Left renal cortex interstitium (tissue), 4 donors: ENCODE measurements at places on chromosomes 1 and 21. TPM values are rescaled to one million over a fixed set of nuclear protein-coding genes. Genes with fewer than 3 reads are reported as not detected.

The HEYL gene
- 22.0 TPM for polyA plus RNA-seq

DNA sequence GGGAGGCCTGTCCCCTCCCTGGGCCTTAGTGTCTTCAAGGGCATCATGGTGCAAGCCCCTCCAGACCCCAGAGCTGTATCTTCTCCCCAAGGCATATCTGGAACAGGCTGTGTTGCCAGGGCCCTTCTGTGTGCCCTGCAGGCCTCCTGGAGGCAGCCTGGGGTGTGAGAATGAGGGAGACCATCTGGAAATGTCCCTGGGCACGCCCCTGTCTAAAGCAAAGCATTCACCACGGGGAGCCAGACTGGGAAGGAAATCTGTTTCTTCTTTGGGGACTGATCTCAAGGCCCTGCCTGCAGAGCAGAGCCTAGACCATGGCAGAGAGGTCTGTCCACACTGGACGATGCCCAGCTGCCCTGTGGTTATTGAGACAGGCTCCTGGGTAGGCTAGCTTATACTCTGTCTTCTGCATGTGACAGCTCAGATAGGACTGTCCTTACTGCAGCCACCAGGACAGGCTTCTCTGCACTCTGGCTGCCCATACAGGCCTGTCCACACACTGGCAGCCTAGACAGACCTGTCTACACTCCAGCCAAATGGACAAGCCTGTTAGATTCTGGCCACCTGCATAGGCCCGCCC lies 24.6 kb downstream of the PODN start:
- no peak for DNase-seq

GRCh38 chr21:31182231-31183140 lies 144.2 kb upstream of the KRTAP19-8 start:
- no peak for DNase-seq

DNA sequence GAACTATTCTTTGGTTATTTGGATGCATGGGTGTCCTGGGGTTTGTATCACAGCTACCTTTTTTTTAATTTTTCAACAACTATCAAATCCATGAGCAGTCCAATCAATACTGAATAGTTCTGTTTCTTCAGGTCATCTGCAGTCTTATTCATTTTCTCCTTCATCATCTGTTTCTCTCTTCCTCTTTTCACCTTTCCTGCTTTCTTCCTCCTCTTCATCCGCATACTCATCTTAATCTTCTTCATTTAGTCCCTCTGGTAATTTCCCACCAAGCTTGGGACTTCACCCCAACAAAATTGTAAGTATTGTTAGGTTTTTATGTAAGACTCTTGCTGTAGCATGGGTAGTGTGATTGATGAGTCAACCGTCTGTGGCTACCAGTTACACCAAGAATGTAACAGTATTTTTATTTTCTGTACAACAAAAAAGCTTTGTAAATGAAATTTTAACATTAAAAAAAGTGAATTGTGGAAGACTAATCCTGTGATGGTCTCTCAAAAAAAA lies 184.1 kb upstream of the RNPC3 start:
- no peak for DNase-seq

GRCh38 chr1:163758977-163759670 lies 437.4 kb downstream of the NUF2 start:
- no peak for DNase-seq

The ZNF695 gene
- 3.0 TPM for polyA plus RNA-seq

The AKR7A3 gene
- polyA plus RNA-seq: 3.3 TPM

DNA sequence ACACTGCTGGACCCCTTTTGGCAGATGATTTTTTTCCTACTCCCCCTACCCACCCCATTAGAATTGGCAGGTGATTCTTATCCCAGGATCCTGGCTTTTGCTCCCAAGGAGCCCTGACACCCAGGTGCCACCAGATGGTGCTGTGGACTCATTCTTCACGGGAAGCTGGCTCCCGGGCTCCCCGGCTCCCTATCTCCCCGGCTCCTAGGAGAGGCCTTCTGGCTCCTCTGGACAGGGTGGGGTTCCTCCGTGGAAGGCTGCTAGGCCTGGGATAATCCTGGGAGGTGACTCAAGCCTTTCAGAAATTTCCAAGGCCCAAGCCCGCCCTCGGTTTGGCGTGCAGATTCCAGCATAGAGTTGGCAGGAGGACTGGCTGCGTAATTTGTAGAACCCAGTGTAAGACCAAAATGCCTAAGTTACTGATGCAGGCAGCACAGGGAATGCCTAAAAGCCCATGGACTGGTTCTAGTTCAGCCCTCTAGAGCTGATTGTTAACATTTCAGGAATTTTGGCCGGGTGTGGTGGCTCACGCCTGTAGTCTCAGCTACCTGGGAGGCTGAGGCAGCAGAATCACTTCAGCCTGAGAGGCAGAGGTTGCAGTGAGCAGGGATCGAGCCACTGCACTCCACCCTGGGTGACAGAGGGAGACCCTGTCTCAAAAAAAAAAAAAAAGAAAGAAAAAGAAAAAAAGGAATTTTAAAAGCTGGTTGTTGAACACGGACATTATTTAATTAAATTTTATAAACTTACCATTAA lies 6.8 kb upstream of the BSDC1 start:
- DNase-seq: peak; percentile 53

DNA sequence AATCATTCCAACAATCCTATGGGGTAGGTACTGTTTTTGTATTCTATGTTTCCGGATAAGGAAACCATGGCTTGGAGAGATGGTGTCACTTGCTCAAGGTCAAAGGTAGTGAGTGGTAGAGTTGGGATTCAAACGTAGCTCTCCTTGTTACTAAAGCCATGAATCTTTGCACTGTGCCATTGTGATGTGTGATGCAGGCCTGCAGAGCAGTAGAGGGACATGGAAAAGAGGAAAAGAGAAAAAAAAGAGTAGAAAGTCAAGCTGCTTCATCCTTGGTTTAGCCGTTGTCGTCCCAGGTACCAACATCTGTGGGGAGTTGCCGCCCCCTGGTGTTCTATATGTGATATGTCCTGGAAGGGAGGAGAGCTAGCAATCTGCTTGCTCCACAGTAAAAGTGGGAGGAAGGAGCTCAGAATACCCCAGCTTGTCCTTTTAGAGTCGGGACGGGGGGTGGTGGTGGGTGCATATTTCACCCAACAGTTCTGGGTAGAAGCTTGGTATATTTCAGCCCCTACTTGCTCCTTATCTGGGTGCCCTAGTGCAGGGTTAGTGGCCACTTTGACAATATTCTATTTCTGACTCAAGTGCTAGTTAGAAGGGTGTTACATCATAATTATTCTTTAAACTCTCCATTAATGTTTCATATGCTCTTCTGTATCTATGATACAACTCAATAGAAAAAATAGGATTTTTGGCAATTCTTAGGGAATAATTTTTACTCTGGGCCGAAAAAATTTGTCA lies 98.4 kb downstream of the EBNA1BP2 start:
- peak; percentile 53 for DNase-seq

DNA sequence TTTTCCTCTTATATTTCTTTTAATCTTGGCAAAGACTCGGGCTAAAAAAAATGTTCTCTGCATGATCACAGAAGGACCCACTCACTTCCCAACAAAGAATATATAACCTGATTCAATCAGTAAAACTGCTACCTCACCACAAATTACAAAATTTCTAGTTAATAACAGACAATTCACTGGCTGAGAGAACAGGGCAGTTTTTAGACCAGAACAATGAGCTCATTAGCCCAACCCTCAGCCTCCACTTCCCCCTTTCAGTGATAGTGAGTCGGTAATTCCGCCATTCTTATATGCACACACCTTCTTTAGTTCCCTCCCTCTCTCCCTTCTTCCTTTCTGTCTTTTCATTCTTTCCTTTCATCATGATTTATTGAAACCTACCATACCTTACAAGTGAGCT lies 8.9 kb downstream of the SIPA1L2 start:
- DNase-seq: no peak

DNA sequence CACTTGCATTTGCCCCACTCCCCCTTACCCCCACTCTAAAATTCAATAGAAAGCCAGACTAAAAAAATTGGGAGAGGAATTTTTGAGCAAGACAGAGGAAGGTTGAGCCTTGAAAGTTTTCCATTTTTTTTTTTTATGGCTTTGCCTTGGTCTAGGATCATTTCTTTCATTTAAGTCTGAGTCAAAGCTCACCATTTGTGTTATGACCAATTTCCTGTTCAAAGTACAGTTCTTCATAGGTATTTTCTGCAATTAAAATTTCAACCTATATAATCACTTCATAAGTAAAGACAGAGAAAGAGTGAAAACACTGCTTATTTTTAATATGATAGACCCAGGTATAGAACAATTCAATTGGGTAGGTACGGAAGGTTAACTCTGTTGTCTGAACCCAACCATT lies 436.6 kb upstream of the ADGRL2 start:
- no peak for DNase-seq

DNA sequence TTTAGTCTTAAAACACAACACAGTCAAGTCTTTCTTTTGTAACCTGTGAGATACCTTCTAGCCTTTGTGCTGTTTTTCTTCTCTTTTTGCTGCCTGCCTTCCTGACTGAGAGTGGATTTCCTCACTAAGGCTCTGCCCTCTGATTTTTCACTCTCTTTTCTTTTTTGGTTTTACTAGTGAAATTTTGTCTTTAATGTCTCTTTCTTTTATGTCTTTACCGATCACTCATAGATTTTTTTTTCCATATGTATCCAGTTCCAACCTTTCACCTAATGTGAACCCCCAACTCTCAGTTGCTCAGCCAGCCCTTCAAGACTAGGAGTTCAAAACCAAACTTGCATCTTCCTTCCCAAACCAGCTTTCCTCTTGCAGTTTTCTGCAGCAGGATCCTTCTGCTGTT lies 6.5 kb downstream of the LGALS8 start:
- DNase-seq: no peak

GRCh38 chr1:113660088-113660487 lies 99.2 kb downstream of the PHTF1 start:
- DNase-seq: no peak

The GPR37L1 gene
- 0.03 TPM for polyA plus RNA-seq

The NPR1 gene
- polyA plus RNA-seq: 73.4 TPM

The TPTE gene
- not detected for polyA plus RNA-seq

The MRPL24 gene
- 69.7 TPM for polyA plus RNA-seq

The DCST1 gene
- polyA plus RNA-seq: 0.34 TPM

DNA sequence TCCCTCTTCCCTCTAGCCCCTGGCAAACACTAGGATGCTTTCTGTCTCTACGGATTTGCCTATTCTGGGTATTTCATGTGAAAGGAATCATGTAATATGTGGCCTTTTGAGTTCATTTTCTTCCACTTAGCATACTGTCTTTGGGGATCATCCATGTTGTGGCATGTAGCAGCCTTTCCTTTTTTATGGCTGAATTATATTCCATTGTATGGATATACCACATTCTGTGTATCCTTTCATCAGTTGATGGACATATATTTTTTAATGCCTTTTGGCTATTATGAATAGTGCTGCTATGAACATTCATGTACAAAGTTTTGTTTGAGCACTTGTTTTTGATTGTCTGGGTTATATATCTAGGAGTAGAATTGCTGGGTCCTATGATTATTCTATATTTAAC lies 258.4 kb upstream of the CSF3R start:
- DNase-seq: no peak

GRCh38 chr1:23169727-23170335 lies 1.2 kb upstream of the LUZP1 start:
- DNase-seq: no peak

- no peak for DNase-seq
Observed at GRCh38 chr1:27122652-27123051, 32.3 kb downstream of the SLC9A1 start.

The SLC1A7 gene
- polyA plus RNA-seq: 0.11 TPM

GRCh38 chr1:46667782-46668760 lies at the start of gene ATPAF1:
TSS of gene ATPAF1 (minus strand) at chr1:46668364. CDS start at chr1:46668322, 42 bp downstream.
- peak; percentile 40 for DNase-seq

- no peak for DNase-seq
Observed at GRCh38 chr1:209505044-209505443, 78.5 kb upstream of the CAMK1G start.

DNA sequence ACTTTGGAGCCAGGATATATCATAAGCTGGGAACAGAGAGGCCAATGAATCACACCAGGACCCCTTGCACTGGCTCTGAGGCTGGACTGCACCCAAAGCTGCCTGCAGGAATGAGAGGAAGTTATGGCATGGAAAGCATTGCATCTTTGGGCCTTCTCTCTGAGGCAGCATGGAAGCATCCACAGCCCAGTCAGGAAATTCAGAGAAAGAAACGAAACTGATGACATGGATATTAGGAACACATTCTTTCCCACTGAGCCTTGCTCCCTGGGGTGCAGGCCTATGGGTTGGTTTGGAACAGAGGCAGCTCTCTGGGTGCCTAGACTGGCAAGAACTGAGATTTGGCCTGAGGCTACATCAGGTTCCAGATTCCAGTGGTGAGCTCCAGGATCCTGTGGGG lies 98.6 kb downstream of the NGF start:
- no peak for DNase-seq

DNA sequence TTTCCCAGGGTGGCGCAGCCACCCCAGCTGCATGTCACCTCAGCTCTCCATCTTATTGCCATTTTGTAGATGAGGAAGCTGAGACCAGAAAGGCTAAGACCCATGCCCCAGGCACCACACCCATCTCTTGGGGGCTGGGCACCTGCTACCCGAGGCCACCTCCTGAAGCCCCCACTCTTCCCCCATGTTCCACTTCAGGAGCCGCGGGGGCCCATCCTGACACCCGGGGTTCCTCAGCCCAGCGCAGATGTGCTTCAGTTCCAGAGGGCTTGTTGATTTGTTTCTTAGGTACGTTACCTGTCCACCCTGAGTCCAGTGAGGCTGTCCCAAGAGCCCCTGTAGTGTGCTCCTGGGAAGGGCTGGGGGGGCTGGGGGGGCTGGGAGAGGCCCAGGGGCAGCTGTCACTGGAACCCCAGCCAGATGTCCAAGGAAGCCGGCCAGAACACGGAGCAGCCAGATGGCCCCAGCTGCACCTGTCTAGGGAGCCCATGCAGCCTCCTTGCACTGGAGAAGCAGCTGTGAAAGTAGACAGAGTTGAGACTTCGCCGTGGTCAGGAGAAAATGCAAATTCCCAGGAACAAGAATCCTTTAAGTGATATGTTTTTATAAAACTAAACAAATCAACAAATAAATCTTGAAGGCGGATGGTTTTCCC lies 17.1 kb upstream of the CCDC27 start:
- no peak for DNase-seq
